SJCRH30 (cell line): ENCODE measurements at places on chromosomes 3 and 15. TPM values are rescaled to one million over a fixed set of nuclear protein-coding genes. Genes with fewer than 3 reads are reported as not detected.
A peak's percentile ranks its signal among the peaks of the same experiment; 100 is the strongest.

NAALADL2 gene
- 1.2 and 3.1 TPM in 2 replicates for total RNA-seq

GRCh38 chr3:170614214-170614966, 28.5 kb upstream of the SLC7A14 start:
- H3K4me1 ChIP-seq = no peaks in the 10 kb centered on the region
- H3K4me3 ChIP-seq = no peak overlapping the region
- no peaks in the 10 kb centered on the region for H3K27me3 ChIP-seq
- peak; percentile 3 for DNase-seq

DNA sequence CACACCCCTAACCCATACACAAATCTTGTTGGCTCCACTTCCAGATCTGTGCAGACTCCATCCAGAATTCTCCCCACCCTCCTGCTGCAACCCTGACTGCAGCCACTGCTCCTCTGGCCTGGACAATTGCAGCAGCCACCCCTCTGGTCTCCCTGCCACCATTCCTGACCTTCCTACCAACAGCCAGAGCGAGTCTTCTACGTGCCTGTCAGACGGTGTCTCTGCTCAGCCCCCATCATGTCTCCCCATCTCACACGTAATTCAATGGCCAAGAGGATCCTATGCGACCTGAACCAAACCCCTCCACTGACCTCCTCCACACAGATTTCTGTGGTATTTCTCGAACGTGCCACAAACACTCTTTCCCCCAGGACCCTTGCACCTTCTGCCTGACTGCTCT, 103.3 kb downstream of the TPRA1 start:
- H3K27ac ChIP-seq = no peak overlapping the region
- no peak overlapping the region for H3K4me3 ChIP-seq
- H3K36me3 ChIP-seq = no peaks in the 10 kb centered on the region
- DNase-seq = no peak
- H3K27me3 ChIP-seq = peaks cover 10% of the 10 kb centered on the region; the same call in 1 of the 2 replicates

GRCh38 chr15:81914734-81915256, 131.0 kb downstream of the MEX3B start:
- H3K27me3 ChIP-seq = no peaks in the 10 kb centered on the region
- peak; percentile 100 for DNase-seq
- no peaks in the 10 kb centered on the region for H3K36me3 ChIP-seq
- no peak overlapping the region for H3K4me3 ChIP-seq
- H3K4me1 ChIP-seq = peaks cover 60% of the 10 kb centered on the region

DNA sequence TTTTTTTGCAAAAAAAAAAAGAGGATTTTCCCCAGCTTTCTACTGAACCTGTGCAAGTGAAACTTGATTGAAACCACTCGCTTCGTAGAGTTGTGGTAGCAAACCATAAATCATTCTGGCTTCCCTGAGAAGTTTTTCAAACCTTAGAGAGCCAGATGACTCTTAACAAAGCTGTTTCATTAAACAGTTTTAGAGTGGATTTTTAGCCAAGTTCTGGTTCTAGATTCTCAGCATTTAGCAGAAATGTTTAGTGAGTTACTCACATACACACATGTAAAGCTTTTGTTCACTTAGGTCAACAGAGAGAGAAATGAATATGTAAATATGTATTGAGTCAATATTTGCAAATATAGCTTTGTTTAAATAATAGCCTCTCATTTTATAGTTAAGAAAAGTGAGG, 18.1 kb upstream of the CCR9 start:
- no peak for DNase-seq
- H3K36me3 ChIP-seq = no peaks in the 10 kb centered on the region
- H3K27me3 ChIP-seq = no peaks in the 10 kb centered on the region
- no peak overlapping the region for H3K4me3 ChIP-seq
- H3K4me1 ChIP-seq = no peaks in the 10 kb centered on the region

GRCh38 chr3:13682331-13683013, 133.5 kb downstream of the FBLN2 start:
- no peak overlapping the region for H3K27ac ChIP-seq
- H3K4me1 ChIP-seq = no peaks in the 10 kb centered on the region
- H3K27me3 ChIP-seq = no peaks in the 10 kb centered on the region
- DNase-seq = no peak
